Stimulated activated CD4-positive, alpha-beta T cell treated with anti-CD3 and anti-CD28 coated beads, TNF-alpha, amount 100 ng/mL, for 4 hours (primary cell): ENCODE measurements at places on chromosomes 1 and 21.

DNA sequence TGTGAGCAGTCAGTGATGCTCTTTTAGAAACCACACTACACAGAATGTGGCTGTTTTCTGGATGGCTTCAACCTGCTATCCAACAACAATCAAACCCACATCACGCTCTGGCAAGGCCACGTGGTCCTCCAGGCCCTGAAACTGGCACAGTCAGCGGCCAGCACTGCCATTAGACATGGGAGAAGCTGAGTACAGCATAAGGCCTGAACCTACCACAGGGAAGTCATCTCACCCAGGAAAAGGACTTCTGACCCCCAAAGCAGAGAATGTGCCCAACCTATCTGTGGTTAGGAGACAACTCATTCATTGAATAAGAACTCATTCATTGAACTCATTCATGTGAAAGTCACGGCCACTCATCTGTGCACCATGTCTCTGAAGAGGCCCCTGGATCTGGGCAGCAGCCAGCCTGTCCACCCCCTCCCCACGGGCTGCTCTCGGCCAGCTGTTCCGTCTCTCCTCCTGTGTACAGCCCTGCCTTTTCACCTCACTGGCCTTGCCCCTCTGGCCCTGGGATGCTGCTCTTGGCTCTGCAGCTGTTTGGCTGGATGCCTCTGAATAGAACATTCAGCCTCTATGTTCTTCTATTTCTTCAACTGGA lies 41.1 kb downstream of the C1orf198 start:
- DNase-seq = no peak

DNA sequence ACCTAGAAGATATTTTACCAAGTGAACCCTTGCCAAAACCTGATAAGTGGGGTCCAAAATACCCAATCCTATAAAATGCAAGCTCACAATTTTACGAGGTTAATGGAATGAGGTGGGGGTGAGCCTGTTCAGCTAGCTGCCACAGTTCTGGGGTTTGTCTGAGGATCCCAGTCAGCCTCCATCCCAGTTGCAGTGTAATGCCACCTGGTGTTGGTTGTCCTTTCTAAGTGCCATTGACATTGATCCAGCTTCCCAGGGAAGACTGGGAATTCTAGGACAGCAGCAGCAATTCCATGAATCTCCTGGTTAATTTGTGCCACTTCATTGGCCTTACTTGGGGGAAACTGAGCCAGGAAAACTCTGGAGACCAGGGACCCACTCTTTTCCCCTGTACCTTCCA lies 298.3 kb downstream of the RWDD3 start:
- no peak for DNase-seq

GRCh38 chr1:37094302-37094701 lies 60.0 kb upstream of the GRIK3 start:
- no peak for DNase-seq

GRCh38 chr1:85334962-85335361 lies 58.5 kb upstream of the BCL10 start:
- no peak for DNase-seq

DNA sequence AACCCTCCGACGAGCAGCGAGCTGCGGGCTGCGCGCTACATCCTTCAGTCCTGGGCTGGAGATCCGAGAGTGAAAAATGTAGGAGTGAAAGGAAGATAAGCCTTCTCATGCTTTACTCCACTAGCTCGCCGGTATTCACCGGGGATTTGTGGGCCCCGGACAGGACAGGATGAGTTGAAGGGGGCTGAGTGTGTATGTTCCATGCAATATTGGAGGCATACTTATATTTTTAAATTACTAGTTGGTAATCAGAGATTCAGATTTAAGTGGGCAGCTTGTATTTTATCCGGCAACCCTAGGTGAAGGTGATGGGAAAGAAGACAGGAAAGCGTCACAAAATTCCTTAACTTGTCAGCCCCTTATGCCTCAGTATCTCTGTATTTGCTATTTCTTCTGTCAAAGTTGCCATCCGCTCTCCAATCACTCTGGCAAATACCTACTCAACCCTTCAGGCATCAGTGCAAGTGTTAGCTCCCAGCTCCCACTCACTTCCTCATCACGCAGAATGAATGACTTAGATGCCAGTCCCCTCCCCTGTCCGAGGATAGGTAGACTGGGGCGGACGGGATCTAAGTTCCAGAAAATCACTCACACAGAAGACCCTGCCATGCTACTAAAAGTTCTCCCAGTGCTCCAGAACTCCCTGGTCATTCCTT lies 503 bp upstream of the PIGM start:
- DNase-seq = no peak

DNA sequence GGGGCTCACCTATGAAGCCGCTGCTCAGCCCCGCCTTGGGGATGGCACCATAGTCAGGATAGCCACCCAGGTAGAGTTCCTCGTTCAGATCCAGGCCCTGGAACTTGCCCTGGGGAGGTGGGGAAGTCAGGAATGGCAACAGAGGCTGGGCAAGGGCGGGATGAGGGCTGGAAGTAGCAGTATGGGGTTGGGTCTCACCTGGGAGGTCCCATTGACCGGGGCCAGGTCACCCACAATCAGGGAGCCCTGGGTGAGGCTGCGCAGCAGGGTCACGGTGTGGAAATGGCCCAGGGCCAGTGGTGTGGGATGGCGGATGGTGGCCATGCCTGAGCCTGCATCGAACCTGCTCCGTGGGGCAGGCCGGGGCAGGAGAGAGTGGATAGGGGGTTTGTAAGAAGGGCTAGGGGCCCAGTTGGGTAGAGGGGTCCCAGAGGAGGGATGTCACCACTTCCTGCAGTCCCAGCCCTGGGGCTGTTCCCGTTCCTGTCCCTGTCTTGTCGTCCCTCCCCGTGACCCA lies 19.4 kb downstream of the LDLRAD2 start:
- DNase-seq = no peak

GRCh38 chr1:206769304-206769731 lies 1.3 kb upstream of the IL19 start:
- DNase-seq = no peak

- DNase-seq = no peak
Observed at GRCh38 chr1:172588296-172589291, 55.6 kb downstream of the SUCO start.

GRCh38 chr1:72526926-72527325 lies 244.6 kb upstream of the NEGR1 start:
- no peak for DNase-seq

GRCh38 chr1:10673109-10673711 lies 123.2 kb downstream of the CASZ1 start:
- DNase-seq = no peak

DNA sequence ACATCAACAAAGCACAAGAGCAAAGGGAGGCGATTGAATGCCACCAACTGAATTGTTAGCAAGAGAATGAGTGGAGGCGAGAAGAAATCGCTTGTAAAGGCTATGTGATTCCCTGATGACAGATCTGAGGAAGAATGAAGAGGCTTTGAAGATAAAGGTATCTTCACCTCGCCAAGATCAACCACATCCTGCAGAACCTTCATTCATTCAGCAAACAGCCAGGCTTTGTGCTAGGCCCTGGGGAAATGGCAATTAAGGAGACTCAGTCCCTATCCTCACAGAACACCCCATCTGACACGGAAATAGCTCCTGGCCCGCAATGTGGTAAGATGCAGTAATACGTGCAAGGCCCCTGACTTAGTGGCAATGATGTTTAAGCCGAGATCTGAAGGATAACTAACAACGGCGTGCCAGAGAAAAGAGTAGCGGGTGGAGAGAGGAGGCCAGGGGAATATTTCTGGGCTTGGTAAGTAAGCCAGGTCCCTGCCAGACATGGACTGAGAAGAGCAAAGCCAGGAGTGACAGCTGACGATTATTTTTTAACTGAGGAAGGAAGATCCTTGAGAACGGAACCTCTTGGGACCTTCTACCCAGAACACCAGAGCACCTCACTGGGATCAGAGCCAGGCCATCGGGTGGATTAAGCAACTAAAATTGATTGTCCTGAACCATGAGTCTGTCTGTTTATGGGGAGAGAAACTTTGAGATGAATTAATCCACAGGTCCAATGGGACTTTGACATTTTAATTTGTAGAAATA lies 4.6 kb upstream of the VSIG8 start:
- DNase-seq = no peak

GRCh38 chr1:21124846-21125245 lies 51.9 kb downstream of the EIF4G3 start:
- DNase-seq = no peak

DNA sequence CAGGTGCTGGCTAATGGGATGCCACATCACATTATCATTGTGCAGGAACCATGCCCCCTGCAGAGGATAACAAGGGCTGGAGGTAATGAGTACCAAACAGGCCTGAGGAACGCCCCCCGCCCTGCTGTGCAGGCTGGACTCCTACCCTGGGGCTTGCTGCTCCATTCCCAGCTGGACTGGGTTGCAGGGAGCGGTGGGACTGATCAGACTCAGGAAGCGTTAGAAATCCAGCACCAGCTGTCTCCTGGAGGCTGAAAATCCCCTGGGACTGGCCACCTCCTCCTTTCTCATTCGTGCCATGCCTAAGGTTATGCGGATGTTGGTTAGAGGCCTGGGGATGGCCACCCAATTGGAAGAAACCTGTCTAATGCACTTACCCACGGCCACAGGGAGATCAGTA lies 36.9 kb upstream of the POU3F1 start:
- DNase-seq = no peak

DNA sequence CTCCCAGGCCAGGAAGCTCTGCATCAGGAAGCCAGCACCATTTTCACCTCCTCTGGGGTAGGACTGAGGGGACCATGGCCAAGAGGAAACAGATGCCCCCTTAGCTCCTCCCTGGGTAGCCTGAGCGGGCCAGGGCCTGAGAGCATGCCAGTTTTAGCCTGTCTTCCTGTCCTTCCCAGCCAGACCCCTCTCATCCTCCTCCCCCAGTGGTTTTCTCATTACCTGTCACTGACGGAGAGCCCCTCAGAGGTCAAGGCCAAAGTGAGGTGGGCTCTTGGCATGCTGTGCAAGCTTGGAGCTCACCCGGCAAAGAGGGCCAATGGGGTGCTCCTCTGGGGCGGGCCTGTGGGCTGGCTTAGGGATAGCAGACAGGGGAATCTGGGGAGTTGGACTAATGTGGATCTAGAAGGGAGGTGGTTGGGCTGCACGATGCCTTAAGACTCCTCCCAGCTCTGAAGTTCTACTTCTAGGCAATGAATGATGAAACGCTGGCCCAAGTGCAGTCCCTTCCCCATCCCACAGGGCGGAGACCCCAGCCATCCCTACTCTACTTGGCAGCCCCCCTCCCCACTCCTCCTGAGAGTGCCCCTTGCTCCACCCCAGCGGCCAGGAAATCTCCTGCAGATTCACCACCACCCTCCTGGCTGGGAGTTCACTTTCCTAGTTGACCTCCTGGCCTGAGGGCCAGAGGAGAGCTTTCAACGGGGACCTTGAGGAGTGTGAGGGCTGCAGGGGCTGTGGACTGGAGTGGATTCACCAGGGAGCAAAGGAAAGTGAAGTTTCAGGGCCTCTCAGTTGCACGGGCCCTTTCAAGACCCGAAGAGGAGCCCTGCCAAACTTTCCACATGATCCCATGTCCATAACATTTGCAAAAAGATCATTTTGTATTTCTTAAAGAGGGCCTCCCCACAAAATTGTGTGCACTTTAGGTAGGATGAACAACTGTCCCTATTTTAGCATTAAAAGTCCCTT lies 9.4 kb upstream of the LMNA start:
- DNase-seq = no peak

DNA sequence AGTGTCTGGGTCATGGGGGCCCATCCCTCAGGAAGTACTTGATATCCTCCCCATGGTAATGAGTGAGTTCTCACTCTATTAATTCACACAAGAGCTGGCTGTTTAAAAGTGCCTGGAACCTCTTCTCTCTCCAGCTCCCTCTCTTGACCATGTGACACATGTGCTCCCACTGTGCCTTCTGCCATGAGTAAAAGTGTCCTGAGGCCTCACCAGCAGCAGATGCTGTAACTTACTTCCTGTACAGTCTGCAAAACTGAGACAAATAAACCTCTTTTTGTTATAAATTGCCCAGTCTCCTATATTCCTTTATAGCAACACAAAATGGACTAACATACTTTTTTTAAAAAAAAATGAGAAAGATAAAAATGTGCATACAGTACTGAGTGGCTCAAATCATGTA lies 24.0 kb downstream of the PUM1 start:
- no peak for DNase-seq

- DNase-seq = no peak
Observed at GRCh38 chr1:235644693-235645305, 4.8 kb downstream of the GNG4 start.

DNA sequence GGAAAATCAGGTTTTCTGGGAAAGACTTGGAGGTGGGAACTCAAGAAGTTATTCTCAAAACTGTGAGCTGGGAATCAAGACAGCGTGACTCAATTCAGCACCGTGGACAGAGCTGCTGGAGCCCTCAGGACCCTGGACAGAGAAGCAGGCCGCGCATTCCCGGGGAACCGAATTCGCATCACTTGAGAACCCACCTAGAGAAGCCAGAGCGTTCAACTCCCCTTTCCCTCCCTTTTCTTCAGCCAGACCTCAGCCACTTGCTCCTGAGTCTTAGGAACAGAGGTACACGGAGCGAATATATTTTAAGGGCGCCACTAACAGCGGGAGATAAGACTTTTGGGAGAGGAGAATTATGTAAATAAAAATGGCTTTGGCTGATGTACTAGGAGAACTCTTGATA lies 2.0 kb upstream of the LIN28A start:
- peak; percentile 53 for DNase-seq

DNA sequence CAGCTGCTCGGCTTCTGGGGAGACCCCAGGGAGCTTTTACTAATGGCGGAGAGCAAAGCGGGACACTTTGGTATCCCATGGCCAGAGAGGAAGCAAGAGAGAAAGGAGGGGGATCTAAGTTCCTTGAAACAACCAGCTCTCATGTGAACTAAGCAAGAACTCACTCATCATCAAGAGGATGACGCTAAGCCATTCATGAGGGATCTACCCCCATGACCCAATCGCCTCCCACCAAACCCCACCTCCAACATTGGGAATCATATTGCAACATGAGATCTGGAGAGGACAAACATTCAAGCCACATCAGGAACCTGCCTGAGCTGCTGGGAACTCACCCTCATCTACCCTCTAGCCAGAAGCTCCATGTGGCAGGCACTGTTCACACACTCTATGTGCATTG lies 372.1 kb upstream of the RUNX1 start:
- no peak for DNase-seq

DNA sequence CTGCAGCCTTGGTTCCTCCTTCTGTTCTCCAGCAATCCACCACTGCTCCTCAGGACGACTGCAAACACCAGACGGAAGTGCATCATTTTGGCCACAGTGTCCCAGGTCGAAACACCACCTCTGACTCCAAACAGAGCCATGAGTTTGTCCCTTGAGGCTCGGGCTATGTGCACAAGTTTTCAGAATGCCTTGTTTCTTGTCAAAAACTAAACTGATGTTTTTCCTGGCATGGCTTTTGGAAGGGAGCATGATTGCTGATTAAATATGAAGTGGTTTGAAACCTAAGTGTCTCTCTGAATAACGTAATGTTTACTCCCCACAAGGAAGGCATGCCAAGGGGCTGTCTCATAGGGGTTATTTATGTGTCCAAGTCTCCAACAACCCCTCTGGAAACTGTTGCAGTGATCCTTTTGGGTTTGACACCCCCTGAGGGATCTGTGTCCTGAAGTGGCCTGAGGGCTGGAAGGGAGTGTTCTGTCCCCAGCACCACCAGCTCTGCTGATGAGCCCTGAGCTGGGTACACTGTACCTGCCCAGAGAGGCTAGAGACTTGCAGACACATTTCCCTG lies 132.7 kb downstream of the PLPP3 start:
- no peak for DNase-seq

- DNase-seq = no peak
Observed at GRCh38 chr1:46582972-46583371, 21.1 kb downstream of the MKNK1 start.
